ENCODE measurements at places on chromosomes 6 and 20.

DNA sequence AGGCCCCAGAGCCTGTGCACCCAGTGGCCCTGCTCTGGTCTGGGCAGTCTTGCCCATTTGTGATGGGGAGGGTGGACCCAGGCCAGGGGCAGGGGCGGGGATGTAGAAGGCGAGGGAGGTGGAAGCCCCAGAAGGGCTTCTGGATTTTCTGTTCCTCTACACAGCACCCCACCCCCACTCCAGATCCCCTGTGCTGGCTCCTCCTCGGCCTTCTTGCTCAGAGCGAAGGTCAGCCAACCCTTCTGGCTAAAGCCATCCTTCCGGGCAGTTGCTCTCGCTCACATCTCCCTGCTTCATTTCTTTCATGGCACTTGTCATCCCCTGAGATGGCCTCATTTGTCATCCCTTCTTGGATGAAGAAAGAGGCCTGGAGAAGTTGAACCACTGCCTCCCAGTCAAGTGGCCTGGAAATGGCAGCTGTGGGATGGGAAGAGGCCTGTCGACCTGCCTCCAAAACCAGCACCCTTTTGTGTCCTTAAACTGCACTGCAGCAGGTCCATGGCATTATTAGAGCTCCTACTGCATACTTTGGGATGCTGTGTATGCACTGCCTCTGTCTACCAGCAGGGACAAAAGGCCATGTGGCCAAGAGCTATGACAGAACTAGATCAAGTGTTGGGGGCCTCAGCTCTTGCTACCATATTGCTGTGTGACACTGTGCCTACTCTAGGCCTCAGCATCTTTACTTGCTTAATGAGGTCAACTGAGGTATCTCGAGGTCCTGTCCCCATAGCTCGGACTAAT is 19.9 kb downstream of the PEDS1 start:
- DNase-seq = no peak

- DNase-seq = no peak
Observed at GRCh38 chr6:159430323-159430722, 261.1 kb downstream of the FNDC1 start.

GRCh38 chr20:59785986-59786795 is 147.2 kb downstream of the SYCP2 start:
- DNase-seq = peak; percentile 6

- no peak for DNase-seq
Observed at GRCh38 chr20:10129749-10130148, 88.9 kb upstream of the SNAP25 start.

GRCh38 chr20:61940976-61941720 is 124.5 kb downstream of the TAF4 start:
- no peak for DNase-seq

DNA sequence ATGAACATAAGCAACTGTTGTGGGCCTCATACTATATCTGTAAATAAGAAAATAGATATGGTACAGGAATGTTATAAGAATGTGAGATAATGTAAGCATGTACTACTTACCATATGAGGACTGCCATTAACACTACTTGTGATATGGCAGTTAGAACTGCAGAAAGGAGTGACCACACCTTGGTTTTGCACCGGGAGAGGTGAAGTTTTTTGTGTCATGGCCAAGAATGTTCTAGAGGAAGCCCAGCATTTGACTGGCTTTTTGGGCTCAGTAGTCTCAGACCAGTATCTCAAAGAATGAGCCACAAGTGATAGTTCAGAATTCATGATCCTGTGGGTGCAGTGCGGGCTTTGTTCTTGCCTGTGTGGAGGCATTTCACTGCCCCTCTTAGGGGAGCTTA is 123.5 kb downstream of the CLIC5 start:
- no peak for DNase-seq

GRCh38 chr6:127058936-127059335 is 59.5 kb upstream of the RSPO3 start:
- DNase-seq = no peak

GRCh38 chr6:134539865-134540323 is 222.0 kb upstream of the SGK1 start:
- DNase-seq = no peak

DNA sequence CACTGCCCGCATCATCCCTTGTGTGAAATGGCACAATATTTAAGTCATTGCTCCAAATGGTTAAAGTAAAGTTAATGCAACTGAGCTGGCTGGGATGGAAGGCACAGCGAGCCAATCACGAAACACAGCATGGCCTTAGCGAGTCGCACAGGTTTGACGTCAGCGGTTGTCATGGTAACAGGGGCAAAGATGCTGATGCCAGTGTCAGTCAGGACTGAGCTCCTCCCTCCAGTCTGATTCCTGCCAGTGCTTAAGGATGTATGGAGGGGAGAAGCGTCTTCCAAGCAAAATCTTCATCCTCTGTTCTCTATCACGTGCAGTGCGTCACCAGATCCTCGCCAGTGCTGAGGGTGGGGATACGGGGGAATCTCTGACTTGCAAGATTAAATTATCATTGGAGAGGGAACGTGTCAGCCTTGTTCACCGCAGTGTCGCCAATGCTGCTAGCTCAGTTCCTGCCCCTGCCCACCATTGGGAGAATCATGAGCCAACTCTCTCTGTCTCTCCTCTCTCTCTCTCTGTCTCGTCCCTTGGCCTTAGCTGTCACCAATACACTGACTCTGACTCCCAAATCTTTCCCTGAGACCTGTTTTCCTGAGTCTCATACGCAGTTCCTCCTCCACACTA is 24.5 kb downstream of the TSPYL4 start:
- peak; percentile 94 for DNase-seq

DNA sequence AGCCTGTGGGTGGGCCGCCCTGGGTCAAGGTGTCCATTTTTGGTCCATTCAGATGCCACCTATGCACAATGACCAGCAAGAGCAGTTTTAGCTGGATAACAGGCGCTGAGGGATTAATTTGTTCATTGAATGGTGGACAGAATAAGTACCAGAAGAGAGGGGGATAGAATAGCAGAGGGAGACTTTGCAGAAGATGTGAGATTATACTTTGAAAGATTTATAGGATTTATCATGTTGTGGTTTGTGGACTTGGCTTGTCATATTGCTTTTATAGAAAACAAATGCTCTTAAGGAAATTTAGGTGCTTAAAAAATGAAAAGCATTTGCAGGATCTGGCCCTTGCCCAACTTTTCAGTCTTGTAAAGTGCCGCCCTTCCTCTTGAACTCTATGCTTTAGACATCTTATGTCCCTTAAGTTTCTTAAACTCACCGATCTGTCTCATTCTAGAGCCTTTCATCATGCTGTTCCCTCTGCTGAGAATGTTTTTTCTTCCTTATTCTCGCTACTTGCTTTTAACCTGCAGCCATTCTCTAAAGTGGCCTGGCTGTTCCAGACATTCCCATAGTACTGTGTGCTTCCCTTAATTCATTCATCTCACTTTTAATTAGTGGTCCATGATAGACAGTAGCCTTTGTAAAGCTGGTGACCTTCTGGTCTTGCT is 42.5 kb downstream of the CD109 start:
- DNase-seq = no peak

- peak; percentile 80 for DNase-seq
Observed at GRCh38 chr6:52994031-52994838, 849 bp downstream of the GSTA4 start.

GRCh38 chr6:90493332-90493731 is 93.5 kb downstream of the MAP3K7 start:
- no peak for DNase-seq

DNA sequence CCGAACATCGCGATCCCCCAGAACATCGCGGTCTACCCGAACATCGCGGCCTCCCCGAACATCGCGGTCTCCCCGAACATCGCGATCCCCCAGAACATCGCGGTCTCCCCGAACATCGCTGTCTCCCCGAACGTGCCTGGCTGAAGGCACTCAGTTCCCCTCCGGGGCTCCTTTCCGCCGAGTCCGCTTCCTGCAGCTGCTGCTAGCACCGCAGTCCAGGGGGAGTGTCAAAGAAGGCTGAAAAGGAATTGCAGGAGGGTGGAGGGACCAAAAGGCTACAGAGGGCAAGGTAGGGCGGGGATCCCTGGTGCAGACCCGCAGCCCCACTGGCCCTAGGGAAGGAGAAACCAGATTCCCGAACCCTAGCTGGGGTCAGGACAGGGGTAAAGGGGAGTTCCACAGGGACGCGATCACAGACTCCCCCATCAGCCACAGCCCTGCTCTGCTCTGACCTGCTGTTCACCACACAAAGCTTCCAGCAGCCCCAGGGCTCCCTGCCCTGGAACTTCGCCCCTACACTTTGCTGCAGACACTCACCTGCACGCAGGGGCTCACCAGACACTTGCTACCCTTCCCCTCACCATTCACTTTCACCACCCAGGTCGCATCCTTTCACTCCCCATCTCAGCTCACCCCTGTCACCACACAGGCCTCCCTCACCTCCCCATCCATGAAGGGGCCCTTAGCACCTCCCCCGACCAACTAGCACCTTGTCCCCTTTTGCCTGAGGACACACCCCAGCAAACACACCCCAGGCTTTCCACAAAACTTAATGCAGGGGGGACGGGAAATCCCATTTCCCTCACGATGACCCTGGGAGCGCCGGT is 1.7 kb downstream of the ULBP1 start:
- DNase-seq = no peak

DNA sequence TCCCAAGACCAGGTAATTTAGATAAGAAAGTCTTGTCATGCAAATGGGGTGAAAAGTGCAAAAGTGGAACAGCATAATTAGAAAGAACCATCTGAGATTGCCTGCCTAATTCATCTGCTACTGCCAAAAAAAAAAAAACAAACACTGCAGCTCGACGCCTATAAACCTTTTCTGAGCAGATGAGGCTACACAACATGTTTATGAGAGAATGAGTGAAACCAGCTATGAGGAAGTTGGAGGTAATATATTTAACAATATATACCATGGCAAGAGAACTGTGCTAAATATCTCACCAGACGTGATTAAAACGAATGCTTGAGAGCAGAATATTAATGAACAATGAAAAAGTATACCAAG is 50.0 kb downstream of the LAMA4 start:
- DNase-seq = no peak

DNA sequence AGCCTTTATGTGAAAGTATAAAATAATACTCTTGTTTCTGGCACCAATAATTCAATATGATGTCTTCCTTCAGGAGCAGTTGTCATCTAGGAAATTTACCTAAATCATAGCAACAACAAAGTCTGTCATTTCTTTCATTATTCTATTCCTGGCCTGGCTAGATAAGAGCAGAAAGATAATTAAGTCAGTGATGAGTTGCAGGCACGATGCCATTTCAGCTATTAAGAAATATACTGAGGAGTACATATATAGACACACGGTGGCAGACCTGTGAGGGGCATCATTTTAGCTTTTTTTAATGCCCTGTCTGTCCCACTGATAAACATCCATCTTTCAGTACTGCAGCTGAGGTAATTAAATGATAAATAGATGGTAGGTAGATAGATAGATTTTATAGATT is 756.1 kb upstream of the EPHA7 start:
- DNase-seq = no peak

DNA sequence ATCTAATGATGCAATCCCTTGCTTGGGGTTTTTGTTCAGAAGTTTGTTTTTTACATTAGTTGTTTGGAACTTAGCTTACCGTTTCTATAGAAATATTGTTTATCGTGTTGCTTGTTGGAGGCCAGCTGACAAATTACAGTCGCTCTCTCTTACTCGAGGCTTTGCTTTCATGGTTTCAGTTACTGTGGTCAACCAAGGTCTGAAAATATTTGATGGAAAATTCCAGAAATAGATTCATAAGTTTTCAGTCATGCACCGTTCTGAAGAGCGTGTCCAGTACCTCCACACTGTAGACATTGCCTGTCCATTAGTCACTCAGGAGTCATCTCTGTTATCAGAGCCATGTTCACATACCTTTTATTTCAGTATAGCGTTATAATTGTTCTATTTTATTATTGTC is 47.9 kb downstream of the DEK start:
- DNase-seq = no peak

DNA sequence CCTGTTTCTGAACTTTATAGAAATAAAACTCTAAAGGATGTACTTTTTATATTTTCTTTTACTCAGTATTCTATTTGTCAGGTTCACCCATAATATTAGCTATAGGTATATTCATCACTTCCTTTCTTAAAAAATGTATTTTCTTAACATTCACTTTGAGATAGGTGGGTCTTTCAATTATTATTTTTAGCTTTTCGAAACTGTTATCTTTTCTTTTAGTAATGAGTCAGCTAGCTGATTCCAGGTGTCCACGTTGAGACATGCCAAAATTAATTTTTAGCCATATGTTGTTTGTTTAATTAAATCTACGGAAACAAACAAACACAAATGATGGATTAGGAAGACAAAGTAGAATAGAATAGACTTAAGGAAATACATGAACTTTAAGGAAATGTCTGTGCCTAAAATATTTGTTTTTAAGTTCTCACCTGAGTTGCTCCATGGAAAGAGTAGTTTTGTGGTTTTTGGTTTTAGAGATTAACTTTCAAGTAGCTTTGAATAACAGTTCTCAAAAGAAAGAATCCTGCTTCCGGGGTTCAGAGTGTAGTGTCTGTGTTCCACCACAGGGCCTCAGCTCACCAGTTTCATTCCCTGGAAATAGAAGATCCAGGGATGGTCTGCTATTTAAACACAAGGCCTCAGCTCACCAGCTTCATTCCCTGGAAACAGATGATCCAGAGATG is 435.0 kb downstream of the HAO1 start:
- no peak for DNase-seq

Data from kidney (tissue), 22 donors.